ENCODE measurements at places on chromosomes 13 and 19.

- DNase-seq, result no peak
Observed at GRCh38 chr13:22256111-22256639, 585.3 kb downstream of the FGF9 start.

GRCh38 chr19:7923295-7924191 lies 2.4 kb downstream of the CTXN1 start:
- no peak for DNase-seq

DNA sequence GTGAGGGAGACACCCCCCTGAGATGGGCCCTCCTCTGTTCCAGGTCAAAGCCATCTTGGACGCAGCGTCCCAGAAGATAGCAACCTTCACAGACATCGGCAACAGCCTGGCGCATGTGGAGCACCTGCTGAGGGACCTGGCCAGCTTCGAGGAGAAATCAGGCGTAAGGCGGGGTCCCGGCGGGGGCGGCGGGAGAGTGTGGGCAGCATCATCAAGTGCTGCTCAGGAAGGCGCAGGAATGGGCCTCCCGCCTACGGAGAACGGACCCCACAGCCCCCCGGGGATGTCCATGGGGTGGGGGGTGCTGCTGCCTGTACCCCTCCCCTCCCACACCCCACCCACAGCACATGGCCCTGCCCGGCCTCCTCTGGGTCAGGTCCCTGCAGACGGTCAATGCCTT lies 31.2 kb upstream of the F7 start:
- DNase-seq, result no peak

- DNase-seq, result no peak
Observed at GRCh38 chr19:3575949-3576673, 3.4 kb downstream of the HMG20B start.

- DNase-seq, result no peak
Observed at GRCh38 chr13:28100150-28101121, at the start of gene FLT3. Gene FLT3, minus strand, starts transcription at chr13:28100576. Its CDS starts 66 bp downstream, at chr13:28100510.

DNA sequence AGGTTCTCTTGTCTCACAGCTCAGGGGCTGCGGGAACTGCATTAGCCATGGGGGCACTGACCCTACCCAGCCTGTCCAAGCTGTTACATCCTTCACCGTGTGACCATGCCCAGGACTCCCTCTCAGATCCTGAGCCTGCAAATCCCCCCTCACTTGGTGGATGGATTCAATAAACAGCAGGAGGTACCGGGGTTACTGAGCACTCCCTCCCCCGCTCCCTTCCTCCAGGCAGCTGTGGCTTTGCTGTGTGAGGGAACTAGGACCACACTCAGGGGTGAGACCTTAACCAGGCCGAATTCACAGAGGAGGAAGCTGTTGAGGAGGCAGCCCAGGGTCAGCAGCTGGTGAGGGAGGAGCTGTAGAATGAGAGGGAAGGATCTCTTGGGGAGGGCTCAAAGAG lies 27.0 kb upstream of the CEACAM1 start:
- DNase-seq, result no peak

DNA sequence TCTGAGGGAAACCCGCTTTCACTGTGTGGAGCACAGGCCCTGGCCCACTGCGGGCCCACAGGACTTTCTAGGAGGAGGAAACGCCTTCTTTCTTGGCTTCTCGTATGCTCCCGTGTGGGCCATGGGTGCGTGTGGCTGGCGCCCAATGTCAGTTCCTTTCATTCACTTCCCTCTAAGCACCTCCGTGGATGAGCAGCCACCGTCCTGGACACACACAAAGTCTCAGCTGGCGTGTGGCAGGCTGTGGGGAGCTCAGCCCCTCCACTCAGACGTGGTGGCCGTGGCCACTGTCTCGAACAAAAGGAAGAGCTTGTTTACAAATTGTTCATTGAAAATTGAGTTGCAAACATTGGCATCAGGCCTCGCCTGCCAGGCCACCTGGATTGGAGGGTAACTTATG lies 240.0 kb upstream of the SGCG start:
- DNase-seq, result no peak

GRCh38 chr13:114115191-114115671 lies 17.2 kb downstream of the RASA3 start:
- peak; percentile 45 for DNase-seq

DNA sequence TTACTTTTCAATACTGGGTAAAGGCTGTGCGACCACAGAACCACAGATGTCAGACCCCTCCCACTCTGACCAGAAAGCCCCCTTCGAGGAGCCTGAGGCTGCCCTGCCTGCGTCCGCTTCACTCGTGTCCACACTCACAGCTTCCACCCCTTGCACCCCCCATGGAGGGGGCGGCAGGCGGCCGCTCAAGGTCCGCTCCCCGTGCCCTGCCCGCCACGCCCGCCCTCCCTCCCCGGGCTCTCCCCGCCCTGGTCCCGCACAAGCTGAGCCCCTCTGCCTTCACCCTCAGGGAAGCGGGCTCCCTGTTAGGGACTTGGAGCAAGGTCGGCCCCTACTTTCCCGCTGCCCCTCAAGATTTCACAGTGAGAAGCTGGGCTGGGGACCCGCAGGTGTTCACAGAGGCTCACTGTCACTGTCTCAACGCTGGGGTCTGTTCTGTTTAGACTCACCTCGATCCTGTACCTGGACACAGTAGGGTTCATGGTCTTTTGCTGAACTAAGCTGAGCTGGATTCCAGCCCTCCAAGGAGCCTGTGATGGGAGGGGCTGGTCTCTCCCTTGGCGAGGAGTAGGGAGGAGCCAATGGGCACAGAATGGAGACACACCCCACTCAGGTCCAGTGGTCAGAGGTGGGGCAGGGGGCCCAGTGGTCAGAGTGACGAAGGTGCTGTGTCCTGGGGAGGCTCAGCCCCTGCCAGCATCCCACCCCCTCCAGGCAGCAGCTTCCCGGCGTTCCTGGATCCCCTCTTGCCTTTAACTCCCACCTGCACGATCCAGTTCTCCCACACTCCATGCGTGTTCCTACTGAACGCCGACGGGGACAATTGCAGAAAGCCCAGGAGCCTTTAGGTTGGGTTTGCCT lies 69.5 kb downstream of the SPACA7 start:
- DNase-seq, result no peak

DNA sequence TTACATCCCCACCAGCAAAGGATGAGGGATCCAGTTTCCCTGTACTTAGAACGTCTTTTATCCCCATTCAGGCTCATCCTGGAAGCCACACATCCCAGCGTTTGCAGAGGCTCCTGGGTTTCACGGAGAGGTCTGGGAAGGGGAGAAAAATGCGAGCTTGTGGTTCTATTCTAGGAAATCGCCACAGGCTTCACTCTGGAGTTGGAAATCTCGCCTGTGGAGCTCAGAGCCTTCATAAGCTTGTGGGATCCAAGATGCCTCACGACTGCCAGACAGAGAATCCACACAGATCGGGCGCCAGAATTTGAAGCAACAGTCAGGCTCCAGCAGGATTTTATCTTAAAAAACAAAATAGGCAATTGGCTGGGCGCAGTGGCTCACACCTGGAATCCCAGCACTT lies 157.9 kb downstream of the PTPRS start:
- DNase-seq, result no peak

DNA sequence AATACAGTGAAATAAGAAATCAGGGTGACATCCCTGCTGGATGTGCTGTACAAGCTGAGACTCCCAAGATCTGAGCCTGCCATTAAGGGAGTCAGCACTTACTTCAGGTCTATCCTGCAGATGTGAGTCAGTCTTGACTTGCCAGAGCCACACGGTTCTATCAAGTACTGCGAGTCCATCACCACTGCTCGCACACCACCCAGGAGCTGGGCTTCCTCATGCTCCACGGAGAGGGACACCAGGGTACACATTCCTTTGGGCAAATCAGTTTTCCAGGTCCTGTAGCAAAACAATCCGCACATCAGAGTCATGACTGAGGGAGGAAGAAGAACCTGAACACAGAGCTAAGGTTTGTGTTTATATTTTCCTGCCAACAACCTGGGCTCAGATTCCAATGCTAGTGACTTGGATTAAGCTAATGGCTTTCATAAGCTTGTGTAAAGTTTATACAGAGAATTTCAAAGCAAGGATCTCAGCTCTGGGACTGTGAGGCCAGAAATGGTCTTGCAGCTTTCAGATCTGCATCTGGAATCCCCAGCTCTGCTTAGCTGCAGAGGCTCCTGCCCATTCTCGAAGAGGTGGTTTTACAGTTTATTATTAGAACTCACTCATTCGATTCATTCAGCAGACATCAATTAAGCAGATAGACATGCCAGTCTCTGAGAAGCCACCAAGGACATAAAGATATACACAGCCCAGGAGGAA lies 90.6 kb downstream of the KL start:
- DNase-seq, result no peak

GRCh38 chr13:56561327-56561726 lies 579.4 kb upstream of the PRR20A start:
- DNase-seq, result no peak

DNA sequence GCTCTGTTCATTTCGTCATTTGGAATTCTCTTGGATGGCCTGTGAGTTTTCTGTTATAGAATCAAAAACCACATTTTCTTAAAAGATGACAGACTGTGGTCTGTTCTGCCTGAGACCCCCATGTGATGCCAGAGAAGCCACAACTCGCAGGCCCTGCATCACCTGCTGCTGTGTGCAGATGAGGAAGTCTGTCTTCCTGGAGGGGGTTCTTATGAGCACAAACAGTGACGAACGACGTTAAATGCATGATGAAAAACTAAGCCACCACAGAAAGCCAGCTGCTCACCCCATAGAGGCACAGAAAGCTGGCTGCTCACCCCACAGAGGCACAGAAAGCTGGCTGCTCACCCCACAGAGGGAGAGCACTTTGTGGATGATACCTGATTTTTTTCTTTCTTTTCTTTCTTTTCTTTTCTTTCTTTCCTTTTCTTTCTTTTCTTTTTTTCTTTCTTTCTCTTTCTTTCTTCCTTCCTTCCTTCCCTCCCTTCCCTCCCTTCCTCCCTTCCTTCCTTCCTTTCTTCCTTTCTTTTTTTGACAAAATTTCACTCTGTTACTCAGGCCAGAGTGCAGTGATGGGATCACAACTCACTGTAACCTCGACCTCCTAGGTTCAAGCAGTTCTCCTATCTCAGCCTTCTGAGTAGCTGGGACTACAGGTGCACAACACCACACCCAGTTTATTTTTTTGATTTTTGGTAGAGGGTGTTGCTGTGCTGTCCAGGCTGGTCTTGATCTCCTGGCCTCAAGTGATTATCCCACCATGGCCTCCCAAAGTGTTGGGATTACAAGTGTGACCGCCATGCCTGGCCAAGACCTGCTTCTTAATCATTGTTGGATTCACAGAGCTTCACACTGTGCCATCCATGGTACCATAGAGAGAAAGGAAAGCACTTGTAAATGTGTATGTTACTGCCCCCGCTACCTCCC lies 1191.4 kb downstream of the UQCRFS1 start:
- DNase-seq, result no peak

DNA sequence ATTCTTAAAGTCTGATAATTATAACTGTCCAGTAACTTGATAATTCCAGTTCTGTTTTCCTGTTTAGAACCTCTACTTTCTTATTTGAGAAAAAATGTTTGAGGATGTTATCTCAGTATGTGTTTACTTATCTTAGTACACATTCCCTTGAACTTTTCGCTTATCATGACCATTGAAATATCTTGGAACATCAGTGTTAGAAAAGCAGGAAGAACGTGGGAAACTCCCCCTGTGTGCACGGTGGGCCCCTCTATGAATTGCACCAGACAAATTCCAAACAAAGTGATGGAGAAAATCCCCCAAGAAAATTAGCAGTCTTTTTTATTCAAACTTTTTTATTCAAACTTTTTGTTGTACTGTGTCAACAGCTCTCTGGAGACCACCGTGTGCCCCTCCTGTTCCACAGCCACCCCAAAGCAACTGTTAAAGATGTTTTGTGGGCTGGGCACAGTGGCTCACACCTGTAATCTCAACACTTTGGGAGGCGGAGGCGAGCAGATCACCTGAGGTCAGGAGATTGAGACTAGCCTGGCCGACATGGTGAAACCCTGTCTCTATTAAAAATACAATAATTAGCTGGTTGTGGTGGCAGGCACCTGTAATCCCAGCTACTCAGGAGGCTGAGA lies 78.3 kb upstream of the PEG3 start:
- DNase-seq, result no peak

GRCh38 chr13:111530137-111530870 lies 209.9 kb downstream of the TEX29 start:
- DNase-seq, result no peak

- peak; percentile 27 for DNase-seq
Observed at GRCh38 chr19:54905803-54906511, at the start of gene NCR1. Gene NCR1, plus strand, starts transcription at chr19:54906148. Its CDS starts 40 bp downstream, at chr19:54906188.

GRCh38 chr19:28429356-28429755 lies 783.6 kb downstream of the UQCRFS1 start:
- DNase-seq, result no peak

DNA sequence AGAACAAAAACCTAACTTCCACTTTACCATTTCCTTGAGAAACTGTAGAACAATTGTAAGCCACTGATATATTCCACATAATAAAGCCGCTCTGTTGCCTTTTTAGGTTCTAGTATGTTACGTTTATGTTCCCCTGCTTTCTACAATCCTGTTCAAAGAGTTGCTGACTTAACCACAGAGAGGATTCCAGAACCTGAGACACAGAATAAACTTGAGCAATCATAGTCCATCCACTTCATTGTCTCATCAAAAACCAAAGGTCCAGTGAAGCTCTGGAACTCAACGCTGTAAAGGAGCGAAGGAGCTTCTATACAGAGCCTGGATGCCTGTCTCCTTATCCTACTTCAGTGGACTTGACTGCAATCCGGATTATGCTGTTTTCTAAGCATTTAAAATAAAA lies 4.6 kb downstream of the STARD13 start:
- no peak for DNase-seq

GRCh38 chr19:41862445-41862986 lies 2.5 kb downstream of the RPS19 start:
- no peak for DNase-seq

- no peak for DNase-seq
Observed at GRCh38 chr13:71867131-71867814, at the start of gene DACH1. Gene DACH1, minus strand, starts transcription at chr13:71867204.

GRCh38 chr13:51091839-51092238 lies 19.2 kb downstream of the C13orf42 start:
- no peak for DNase-seq

- DNase-seq, result no peak
Observed at GRCh38 chr19:33465371-33465770, 56.2 kb downstream of the PEPD start.
